Head of caudate nucleus (tissue), 42 donors: ENCODE measurements at places on chromosomes 6 and 20.

DNA sequence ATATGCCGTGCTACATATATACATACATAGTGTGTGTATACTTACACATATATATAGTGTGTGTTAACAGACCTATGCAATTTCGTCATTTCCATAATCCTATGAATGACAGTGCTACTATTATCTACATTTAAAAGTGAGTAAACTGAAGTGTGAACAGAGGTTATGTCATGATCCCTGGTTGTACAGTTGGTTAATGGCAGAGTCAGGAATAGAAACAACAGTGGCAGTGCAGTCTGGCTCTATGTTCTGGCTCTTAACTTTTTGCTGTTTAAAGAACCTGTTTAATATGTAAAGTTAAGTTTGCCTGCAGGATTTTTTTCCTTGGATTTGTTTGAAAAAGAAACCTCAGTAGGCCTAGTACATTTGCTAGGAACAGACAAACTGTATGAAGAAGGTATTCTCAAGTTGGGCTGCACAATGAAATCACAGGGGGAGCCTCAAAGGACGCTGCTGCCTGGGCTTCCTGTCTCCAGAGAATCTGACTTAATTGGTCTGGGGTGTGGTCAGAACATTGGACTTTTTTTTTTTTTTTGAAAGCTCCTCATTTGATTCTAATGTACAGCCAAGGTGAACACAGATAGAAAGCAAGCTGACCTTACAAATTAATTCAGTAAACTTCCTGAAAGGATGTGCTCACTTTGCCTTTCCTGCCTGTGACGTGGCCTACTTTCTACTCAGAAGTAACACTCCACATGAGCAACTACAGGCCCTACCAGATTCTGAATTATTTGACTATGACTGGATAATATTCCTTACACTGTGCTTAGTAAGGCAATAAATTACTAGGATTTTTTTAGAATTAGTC lies 29.4 kb downstream of the PLCB1 start:
- no peak for DNase-seq

- DNase-seq, result no peak
Measured at GRCh38 chr6:148854992-148855391, 108.2 kb downstream of the UST start.

- no peak for DNase-seq
Measured at GRCh38 chr6:81981812-81982211, 229.3 kb upstream of the TENT5A start.

- no peak for DNase-seq
Measured at GRCh38 chr20:3937618-3938017, 48.4 kb downstream of the PANK2 start.

- DNase-seq, result no peak
Measured at GRCh38 chr6:2412731-2413130, 167.3 kb upstream of the GMDS start.

DNA sequence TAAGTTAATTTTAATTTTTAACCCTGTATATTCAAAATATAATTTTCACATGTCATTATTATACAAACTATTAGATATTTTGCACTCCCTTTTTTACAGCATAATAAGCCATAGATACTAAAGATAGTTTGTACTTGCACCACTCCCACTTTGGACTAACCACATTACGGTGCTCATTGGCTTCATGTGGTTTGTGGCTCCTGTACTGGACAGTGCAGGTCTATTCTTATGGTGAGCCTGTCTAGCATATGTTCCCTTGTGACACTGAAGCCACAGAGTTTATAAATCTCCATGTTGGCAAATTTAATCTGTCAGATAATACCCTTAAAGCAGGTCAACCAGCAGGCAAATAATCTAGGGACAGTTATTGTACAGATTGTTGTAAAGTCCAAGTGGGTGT lies 354.4 kb upstream of the KCNQ5 start:
- DNase-seq, result no peak

GRCh38 chr6:136072691-136073090 lies 177.4 kb downstream of the MTFR2 start:
- no peak for DNase-seq

DNA sequence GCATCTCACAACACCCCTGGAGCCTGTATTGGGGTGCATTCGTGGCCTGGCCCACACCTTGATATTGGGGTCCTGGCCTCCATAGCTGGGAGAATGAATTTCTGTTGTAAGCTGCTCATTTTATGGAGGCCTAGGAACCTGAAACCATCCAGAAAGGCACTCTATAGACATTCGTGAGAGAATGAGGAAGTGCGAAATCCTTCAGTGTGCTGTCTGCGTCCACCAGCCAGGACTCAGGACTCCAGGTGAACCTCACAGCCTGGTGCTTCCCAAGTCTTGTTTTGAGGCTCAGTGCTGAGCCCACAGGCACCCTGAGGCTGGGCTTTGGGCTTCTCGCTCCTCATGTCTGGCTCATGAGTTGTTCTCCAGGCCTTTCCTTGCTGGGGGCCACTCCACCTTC lies 11.9 kb upstream of the RBBP8NL start:
- DNase-seq, result no peak

DNA sequence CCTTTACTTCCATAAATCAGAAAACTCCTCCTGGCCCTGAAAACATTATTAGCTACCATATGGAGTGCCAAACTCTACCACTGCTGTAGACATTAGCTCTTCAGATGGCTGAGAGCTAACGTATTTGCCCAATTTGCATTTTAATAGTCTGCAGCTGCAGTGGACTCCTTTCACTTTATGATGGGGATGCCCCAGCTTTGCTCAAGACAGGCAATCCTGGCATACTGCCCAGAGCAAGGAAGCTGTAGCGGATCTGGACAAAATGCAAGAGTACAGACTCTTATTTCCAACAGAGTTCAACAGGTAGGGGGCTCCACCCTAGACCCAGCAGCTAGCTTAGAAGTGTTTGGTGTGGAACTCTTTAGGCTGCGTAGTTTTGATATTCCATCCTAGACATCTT lies 246.7 kb downstream of the FOXC1 start:
- DNase-seq, result no peak

GRCh38 chr6:80029470-80029869 lies 25.0 kb downstream of the TTK start:
- DNase-seq, result no peak

- no peak for DNase-seq
Measured at GRCh38 chr6:46730921-46731461, 4.2 kb downstream of the PLA2G7 start.

- DNase-seq, result no peak
Measured at GRCh38 chr6:69019832-69020231, 384.8 kb downstream of the ADGRB3 start.

DNA sequence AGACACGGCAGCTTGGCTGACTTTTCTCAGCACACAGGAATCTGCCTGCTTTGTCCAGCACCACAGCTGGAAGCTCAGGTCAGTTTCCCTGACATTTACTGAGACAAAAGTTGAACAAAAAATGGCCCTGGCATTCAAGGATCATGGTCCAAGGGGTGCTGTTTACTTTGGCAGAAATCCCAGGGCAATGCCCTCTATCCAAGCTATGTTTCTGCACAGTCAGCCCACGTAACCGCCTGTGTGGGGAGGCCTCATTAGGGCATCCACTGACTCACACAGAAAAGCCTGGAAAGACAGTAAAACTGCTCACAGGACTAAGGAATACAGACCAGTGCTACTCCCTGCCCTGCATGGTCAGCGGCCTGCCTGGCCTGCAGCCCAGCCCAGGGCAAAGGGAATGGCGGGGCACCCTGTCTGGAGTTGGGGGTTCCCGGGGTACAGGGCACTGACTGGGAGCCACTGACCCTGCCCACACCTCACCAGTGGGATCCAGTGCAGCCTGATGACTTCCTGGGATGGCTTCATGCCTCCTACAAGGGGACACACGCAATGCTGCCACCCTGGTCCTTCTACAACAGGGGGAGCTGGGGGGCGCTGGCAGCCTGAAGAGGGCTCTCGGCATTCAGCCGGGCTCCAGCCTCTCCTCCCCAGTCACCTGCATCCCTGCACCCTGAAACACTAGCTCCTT lies 77.1 kb downstream of the NINL start:
- DNase-seq, result no peak

DNA sequence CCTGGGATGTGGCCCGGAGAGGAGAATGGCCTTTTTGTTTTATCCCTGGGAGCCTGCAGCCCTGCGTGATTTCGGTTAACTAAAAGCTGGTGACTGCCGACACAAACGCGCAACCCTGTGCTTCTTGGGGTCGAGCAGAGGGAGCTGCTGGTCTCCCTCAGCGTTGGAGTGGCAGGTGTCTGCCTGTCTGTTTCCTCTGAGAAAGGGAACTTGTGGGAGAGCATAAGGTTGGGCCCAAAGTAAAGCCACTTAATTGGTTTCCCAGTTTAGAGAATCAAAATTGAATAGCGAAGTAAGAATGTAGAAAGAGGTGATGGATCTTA lies 500 bp downstream of the LTV1 start:
- no peak for DNase-seq

- DNase-seq, result no peak
Measured at GRCh38 chr6:11727998-11728961, 50.3 kb downstream of the ADTRP start.

DNA sequence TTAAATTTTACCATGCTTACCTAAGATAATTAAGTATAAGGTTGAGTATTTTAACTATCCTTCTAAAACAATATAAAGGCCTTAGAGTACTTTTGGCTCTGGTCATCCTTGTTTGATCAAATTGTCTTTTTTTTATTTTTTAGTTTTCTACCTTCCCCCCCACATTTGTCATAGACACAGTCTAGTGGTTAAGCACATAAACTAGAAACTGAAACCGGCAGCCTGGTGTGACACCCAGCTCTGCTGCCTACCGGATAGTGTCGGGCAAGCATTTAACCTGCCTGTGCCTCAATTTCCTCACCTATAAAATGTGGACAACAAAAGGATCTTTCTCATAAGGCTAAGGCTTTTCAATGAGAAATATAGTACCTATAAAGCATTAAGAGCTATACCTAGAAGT lies 21.6 kb upstream of the TULP4 start:
- DNase-seq, result no peak

DNA sequence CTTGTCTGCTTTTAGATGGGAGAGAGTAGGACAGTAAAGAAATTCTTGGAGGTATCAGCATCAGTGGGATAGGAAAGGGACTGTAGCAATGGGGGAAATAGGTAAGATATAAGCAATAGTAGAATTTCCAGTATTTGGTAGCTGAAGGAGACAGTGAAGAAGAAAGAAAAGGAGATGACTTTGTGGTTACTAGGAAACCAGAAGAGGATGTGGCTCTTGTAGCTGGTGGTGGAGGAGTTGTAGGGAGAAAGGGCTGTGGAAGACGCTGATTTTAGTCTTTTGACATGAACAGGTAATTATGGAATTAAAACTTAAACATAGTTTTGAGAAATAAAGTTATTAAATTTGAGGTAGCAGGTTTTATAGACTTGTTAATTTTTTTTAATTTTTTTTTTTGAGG lies 26.1 kb downstream of the SH3BGRL2 start:
- DNase-seq, result no peak

GRCh38 chr6:169886631-169887227 lies 135.3 kb downstream of the ERMARD start:
- no peak for DNase-seq

GRCh38 chr6:122352981-122353664 lies 46.3 kb upstream of the HSF2 start:
- DNase-seq, result no peak

DNA sequence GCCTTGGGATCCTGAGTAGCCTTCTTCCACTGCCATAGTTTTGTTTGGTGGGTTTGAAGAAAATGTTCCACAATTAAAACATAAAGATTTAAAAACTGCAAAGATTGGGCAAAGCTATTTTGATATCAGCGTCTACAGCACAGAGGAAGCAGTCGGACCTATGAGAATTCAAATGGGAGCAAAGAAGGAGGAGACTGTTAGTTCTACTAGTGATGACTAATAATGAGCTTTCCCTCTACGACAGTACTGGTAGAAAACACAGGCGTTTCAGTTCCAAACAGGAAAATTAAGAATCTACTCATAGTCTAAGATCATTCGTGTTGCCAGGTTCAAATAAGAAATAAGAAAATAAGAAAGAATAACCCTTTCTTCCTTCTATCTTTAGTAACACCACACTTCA lies 121.2 kb downstream of the INSM1 start:
- no peak for DNase-seq

DNA sequence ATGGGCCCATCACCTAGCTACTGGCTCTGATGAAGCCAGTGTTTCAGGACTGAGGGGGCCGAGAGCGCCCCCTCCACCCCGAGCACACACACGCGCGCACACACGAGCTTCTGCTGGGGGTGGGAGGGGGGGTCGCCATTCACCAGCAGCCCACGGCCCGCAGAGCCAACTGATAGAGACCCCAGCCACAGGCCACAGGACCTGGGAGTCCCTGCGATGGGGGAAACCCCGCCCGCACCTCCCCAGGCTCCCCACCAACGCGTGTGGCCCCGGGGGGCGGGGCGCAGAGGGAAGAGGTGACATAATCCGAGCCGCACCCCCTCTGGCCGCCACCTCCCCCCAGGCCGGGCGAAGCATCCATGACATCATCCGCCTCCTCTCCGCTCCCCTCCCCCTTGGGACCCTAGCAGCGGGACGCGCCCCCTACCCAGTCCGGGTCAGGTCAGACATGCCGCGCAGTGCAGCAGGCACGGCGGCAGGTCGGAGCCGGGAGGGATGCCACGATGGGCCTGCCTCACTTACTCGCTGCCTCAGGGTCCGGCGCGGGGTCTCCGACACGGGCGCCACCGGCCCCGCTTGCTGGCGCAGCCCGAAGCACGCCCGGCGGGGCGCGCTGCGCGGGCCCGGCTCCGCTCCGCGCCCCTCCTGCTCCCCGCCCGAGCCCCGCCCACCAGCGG lies at the start of gene LZTS3:
LZTS3 (minus strand) TSS at position 617 of the 677 bp plus-strand sequence. CDS start 6,386 bp downstream, outside the sequence.
- peak; percentile 82 for DNase-seq

GRCh38 chr20:35619196-35620095 lies 3.8 kb downstream of the SPAG4 start:
- peak; percentile 84 for DNase-seq

GRCh38 chr6:98657764-98658163 lies 176.6 kb upstream of the POU3F2 start:
- DNase-seq, result no peak

DNA sequence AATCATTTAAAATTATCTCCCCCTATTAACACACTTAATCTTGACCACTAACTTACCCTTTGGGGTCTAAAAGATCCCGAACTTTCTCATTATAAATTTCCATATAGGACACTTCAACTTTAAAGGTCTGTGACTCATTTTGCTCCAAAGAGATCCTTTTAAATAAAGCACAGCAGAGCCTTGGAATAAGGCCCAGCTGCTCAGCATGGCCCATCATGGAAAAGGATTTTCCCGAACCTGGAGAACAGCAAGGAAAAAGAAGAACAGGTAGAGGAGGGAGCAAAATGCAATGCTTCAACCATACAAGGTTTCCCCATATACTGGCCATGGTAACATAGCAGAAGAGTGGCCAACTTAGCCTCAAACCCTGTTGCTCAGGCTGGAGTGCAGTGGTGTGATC lies 132.1 kb downstream of the KIF13A start:
- no peak for DNase-seq

GRCh38 chr6:34540222-34540621 lies 15.9 kb downstream of the SPDEF start:
- DNase-seq, result no peak
